ENCODE measurements at places on chromosomes 5 and 9.
A peak's percentile ranks its signal among the peaks of the same experiment; 100 is the strongest.

DNA sequence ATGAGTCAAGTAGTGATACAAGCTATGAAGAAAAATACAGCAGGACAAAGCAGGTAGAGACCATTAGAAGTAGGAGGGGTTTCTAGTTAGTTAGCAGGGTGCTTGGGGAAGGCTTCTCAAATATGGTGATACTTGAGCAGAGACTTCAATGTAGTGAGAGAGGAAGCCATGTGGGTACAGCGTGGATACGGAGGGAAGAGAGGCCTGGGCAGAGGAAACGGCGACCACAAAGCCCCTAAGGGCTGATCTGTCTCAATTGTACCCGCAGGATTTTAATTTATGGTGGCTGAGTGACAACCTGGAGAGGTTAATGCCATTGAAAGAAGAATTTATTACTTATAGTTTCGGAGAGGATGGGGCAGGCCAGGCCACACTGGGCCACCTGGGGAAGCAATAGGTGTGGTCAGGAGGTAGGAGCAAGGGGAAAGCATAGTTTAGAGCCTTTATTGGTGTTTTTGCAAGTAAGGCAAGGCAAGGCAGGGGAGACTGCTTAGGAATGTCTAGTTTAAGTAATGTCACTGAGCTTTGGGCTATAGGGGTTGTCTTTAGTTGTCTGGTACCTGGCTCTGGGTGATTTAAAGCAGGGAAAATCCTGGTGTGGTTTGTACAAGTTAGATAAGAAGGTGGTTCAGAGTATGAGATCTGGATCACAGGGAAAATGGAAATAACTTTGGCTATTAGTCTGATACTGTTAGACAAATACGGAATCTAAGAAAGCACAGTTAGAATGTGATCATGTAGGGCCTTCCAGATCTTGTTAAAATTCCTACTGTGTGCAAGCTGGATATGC is 42.6 kb downstream of the GCNT4 start:
- no peak for DNase-seq

DNA sequence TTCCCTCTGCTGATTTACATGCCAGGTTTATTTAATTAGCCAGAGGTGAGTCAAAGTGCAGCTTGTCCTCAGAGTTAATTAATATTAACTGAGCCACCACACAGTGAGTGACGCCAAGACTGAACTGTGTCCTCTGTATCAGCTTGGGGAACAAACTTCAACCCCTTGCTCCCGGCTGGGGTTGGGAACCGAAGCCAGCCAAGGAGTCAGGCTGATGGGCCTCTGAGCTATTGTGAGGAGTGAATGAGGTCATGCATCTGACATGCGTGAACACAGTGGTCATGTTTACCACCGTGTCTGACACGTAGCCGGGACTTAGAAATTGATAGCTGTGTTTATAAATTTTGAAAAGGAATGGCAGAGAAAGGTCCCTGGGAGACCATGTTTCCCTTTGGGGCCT is 17.1 kb downstream of the IGIP start:
- DNase-seq: no peak

GRCh38 chr9:21434202-21435014 is 5.8 kb upstream of the IFNA1 start:
- no peak for DNase-seq

DNA sequence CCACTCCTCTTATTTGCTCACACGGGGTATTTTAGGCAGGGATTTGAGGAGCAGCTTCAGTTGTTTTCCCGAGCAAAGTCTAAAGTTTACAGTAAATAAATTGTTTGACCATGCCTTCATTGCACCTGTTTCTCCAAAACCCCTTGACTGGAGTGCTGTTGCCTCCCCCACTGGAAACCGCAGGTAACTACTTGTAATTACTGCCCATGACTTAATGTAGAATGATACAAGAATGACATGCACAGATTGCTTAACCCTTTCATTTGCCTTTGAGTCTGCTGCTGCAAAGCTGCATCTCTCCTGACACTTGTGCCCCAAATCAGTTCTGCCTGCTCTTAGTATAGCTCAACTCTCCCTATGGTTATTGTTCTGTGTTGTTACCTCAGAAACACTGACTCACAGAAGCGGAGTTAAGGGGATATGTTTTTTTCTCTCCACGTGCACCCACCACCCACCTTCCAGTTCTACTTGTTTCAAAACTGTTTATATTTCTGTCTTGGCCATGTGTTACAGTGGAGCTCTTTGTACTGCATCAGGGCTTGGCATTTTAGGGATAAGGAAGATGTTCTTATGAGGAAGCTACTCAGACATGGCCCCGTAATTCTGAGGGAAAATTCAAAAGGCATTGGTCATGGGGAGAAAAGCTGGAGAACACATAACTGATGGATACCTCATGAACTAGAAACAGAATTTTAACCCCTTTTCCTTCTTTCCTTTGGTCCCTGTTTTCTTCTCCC is 2.3 kb downstream of the ADRB2 start:
- no peak for DNase-seq

- DNase-seq: peak; percentile 77
These were observed 129.0 kb downstream of the COL23A1 start for GRCh38 chr5:178461004-178461730.

- DNase-seq: no peak
These were observed 181.1 kb upstream of the MEF2C start for GRCh38 chr5:89064054-89064453.

DNA sequence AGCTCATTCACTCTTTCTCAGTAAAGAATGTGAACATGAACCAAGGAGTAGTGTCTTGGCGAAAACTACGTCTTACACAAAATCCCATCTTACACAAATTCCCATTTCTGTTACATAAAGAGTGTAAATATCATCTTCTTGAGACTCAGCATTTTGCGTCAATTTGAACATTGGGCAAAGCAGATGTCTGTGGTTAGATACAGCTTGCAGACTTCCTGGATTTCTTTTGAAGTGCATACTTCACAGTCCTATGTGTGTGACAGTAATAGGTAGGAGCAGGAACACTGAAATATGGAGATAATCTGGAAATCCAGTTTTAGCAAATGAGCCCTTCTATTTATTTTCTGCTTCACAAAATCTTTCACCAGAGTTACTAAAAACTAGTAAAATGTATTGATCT is 58.8 kb downstream of the C6 start:
- no peak for DNase-seq

- no peak for DNase-seq
These were observed 60.4 kb upstream of the GPBP1 start for GRCh38 chr5:57113481-57113880.

DNA sequence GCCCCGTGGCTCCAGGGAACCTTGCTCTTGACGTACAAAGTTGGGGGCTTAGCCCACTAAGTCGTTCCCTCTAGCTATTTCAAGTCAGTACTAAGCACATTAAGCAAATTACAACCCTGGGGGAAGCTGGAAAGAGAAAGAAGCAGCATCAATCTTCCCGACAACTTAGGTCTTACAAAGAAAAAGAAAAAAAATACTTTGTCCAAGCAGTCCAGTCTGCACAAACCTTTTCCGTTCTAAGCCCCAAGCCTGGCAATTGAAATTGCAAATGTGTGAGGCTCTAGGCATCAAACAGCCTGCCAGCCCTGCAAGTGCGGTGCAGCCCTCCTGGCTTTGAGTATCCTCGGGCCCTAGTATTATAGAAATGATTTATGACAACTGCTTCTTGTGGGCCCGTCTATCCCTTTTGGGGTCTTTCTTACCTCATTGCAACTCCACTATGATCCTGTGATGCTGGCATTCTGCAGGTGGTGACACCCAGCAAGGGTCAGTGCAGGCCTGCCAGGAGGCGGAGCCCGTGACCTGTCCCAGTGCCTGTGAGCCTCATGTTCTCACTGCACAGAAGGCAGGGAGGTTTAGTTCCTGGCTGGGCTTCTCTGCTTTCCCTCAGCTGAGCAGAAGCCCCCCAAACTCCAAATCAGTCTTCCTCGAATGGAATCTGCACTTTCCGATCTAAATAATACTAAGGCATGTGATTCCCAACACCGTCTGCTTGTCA is 232.3 kb upstream of the IRX2 start:
- no peak for DNase-seq

- no peak for DNase-seq
These were observed 11.2 kb downstream of the LIX1 start for GRCh38 chr5:97131139-97131710.

DNA sequence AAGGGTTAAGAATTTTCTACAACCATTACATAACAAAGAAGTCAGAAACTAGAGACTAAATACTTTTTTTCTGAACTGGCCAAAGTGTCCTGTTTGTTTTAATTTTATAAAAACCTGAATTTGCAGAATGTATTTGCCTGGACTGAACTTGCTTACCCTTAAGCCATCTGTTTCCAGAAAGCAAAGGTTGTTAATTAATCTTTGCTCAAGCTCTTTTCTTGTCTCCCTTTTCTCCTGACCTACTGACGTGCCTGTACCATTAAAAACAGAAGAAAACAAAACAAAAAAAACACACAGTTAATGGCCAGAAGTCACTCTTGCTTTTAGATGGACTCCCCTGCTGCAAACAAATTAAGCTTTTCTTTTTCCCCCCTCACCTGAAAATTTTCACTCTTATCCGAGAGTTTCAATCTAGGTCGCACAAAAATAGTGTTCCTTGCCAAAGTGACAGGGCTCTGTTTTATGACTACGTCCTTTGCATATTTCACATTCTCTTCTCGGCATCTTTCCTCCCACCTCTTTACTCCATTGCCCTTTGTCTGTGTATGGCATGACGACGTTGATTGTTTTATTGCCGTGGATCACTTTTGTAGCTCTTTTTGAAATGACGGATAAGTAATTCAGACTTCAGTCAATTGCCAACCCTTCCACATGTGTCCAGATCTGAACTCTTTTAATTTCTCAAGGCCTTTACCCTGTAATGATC is 333.8 kb upstream of the GRIN3A start:
- no peak for DNase-seq

DNA sequence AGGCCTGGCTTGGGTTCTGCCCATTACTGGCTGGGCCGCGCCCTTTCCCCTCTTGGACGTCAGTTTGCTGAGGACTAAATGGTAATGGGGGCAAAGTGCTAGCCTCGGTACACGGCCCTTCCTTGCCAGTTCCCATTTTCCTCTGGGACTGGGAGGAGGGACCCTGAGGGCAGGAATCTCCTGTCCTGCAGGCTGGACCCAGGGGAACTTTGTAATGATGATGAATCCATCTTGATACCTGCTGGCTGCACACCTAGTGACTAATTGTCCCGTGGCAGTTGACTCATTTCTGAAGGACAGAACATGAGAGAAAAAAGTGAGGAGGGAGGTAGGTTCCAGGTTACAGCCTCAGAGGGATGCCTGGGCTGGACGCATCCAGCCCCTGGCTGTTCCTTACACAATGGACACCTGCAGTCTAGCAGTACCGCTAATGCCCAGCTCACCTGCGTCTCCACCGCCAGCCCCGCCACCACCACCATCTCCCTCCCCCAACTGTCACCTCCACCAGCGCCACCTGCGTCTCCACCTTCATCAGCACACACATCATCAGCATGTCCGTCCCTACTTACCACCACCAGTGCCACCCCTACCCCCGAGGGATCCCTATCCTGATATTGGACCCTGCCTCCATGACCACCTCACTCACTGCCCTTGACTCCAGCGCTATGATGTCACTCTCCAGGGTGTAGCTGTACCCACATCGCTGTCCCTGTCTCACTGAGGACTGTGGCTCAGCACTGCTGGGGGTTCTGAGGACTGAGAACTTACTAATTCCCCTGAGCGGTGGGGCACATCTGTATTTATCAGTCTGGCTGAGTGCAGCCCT is 4.3 kb downstream of the CDHR2 start:
- DNase-seq: no peak

- DNase-seq: no peak
These were observed 26.9 kb downstream of the ZNF484 start for GRCh38 chr9:92850898-92851297.

DNA sequence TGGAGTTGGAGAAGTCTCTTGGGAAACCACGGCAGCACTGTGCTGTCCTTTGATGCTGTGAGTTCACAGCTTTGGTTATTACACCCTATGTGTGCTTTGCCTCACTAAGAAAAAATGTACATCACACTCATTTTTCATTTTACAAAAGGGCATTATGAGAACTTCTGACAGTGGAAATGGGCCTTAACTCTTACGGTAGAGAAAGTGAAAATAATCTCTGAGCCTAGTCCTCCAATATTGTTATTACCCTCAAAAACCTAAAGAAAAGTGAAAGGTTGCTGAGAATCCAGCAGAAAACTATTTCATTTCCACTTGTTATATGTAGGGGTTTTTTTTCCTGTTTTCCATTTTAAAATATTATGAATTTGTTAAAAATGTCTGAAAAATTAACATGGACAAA is 8.2 kb upstream of the OR13D1 start:
- DNase-seq: no peak

GRCh38 chr5:172648755-172649154 is 7.7 kb downstream of the NEURL1B start:
- DNase-seq: no peak

- DNase-seq: no peak
These were observed 43.6 kb downstream of the SEMA5A start for GRCh38 chr5:9502050-9502834.

Measured in cerebellar nuclear complex (tissue), 1 donor.